EL (cell line): ENCODE measurements at places on chromosomes 3 and 15.

DNA sequence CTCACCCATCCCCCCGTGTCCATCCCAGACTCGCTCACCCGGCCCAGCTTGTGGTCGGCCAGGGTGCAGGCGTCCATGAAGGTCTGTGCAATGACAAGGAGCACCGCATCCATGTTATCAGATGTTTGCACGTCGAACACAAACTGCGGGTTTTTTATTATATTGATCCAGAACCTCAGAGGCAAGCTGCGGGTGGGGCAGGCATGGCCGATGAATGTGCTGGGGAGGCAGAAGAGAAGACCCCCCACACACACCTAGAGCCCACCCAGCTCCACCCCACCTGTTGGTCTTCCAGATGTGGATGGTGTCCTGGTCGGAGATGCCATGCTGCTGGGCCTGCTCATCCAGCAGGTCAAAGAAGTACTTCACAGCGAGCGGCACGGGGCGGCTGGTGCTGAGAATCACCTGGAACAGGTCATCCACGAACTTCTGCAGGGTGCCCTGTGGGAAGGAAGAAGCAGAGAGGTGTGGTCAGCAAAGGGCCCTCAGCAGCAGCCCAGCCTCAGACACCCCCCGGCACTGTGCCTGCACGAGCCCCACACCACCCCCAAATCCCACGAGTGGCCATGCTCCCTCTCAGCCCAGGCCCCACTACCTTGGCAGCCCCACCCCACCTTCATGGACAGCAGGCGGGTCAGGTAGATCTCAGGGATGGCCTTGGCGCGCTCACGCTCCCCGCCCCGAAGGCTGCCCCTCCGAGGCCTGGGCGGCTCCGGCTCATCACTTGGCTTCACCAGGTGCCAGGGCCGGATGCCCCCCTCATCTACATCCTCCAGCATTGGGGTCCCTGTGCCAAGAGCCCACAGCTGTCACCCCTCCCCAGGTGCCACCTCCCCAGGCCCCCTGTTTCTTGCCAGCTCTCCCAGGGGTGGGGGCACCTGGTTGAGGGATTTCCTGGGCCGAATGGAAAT, 20.3 kb downstream of the PLXNB1 start:
- no peak for DNase-seq

DNA sequence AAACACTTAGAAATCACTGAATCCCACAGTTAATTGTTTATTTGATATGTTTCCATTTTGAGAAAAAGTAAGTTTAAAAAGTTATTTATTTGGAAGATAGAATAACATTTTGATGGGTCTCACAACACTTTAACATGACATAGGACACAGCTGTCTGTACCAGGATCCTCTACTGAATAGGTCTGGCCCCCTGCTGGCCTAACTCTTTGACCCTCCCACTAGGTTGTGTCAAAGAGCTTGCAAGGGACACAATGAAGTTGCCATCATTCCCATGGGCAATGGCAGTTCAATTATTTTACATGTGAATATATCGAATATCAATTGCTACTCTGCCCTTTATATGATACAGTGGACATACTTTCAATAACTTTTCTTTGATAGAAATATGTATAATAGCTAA, 138.9 kb downstream of the EPHA3 start:
- no peak for DNase-seq

- DNase-seq: peak; percentile 64
Measured at GRCh38 chr3:129936757-129937156, 37.8 kb upstream of the TRH start.

DNA sequence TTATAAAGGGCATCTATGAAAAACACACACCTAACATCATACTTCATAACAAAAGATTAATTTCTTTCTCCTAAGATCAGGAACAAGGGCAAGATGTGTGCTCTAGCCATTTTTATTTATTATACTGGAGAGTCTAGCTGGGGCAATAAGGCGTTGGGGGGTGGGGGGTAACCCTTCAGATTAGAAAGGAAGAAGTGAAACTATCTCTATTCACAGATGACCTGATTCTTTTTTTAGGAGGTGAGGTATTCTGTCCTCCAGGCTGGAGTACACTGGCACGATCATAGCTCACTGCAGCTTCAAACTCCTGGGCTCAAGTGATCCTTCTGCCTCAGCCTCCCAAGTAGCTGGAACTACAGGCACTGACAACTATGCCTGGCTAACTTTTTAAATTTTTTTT, 89.5 kb upstream of the MANF start:
- DNase-seq: no peak

- DNase-seq: no peak
Measured at GRCh38 chr3:190983875-190984274, 121.4 kb upstream of the GMNC start.

DNA sequence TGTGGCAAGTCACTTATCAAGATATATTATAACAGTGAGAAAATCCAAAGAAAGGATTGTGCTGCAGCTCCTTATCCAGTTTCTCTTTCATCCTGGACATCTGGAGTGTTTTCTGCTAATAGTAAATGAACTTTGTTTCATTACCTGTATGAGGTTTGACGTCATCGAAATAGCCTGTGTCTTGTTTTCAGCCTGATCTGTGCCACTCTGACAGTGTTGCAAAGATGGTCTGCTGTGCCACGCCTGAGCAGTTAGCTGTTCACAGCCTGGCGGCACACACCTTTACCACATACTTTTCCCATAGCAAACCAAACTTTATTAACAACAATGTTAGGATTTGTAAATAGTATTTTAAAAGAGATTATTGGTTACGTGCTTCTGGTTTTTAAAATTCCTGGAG, 34.0 kb downstream of the YEATS2 start:
- no peak for DNase-seq

GRCh38 chr3:108110934-108111333, 20.1 kb upstream of the CD47 start:
- DNase-seq: no peak

DNA sequence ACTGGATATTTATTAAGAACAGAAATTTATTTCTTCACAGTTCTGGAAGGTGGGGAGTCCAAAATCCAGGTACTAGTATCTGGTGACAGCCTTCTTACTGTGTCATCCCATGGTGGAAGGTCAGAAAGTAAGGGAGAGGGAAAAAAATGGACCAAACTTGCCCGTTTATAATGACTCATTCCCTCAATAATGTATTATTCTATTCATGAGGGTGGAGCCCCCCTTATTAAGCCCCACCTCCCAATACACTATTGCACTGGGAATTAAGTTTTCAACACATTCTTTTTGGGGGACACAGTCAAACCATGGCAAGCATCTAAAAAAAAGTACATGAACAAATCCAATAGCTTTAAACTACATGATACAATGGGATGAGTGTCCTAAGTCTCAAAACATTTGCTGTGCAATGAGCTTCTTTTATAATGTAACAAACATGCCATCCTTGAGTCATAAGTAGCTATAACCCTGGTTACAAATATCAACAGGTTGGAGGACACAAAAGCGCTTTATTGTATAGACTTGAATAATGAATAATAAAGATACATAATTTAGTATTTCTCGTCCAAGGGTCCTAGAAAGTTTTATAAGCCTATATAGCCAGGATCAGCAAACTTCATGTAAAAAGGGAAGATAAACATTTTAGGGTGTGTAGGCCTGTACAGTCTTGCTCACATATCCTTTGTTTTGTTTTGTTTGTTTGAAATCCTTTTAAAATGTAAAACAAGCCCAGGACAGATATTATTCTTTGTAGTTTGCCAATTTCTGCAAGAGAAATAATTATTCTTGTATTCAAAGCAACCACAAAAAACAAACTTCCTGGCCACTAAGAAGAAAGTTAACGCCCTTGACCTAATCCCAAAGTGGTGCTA, 160.6 kb upstream of the RAP2B start:
- no peak for DNase-seq

DNA sequence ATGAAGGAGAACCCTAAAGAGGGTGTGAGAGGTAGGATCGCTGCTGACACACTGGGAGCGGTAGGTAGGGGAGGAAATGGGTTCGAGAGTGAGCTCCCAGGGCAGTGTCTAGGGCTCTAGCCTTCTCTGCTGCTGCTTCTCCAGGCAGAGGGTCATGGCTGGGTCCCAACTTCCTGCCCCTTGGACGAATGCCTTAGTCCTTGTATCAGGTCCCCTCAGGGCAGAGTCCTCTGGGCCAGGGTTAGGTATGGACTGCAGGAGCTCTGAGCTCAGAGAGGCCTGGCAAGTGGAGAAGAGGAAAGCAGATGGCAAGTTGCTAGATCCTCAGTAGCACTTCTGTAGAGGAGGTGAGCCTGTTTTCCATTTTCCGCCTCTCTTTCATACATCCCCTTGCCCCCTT, 2.9 kb downstream of the CORO2B start:
- DNase-seq: peak; percentile 47

DNA sequence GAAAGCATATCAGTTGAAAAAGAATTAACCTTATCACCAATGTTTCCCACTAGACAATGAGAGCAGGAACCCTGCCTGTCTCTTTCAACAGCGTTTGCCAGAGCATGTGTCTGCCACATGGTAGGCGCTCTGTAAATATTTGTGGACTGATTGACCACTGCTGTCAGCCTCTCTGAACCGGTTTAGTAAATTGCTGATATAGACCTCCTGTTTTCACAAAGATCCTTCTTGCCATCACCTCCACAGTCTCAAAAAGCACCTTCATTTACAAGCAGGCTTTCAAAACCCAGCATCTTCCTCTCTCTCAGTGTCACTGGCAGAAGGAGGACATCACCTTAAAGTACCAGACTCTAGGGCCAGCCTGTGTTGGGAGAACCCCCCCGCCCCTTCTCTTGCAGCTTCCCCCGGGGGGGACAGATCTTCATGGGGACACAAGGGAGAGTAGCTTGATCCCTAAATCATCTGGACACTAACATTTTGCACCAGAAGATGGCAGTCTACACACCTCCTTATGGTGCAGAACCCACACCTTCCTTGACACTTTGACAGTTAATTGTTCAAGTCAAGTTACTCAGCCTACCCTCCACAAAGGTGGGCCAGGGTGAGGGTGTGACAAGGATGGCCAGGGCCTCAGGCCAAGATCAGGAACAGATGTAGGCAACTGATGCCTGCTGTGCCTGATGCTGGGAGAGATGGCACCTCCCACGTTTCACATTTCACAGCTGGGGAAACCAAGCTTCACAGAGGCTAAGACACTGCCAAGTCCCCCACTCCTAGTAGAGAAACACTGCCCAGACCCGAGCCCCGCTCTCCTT, 37.8 kb upstream of the USP3 start:
- peak; percentile 60 for DNase-seq

GRCh38 chr3:184291738-184292445, 7.1 kb upstream of the PSMD2 start:
- no peak for DNase-seq

DNA sequence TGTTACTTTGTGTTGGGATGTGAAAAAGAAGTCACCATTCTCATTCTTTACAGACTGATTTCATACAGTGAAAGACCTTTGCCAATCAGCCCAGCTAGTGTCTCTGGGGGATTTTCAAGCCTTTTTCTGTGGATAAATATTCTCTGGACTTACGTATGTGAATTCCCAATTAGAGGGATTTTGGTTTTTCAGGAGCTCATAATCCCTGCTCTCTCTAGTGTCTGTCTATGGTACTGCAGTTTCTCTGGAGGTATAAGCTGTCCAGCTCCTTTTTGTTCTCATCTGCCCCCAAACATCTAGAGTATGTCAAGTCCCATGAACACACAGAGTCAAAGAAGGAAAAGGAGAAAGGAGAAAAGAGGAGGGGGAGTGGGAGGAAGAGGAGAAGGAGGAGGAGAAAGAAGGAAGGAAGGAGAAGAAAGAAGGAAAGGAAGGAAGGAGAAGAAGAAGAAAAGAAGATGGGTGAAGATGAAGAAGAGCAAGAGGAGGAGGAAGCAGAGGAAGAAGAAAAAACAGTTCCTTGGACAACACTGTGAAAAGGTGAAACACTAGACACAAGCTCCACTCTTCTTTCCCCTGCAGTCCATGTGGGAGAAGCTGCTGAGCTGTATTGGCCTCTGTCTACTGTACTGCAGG, 218.6 kb downstream of the GREM1 start:
- DNase-seq: peak; percentile 58

- no peak for DNase-seq
Measured at GRCh38 chr3:194483850-194484249, 3.0 kb downstream of the ATP13A3 start.

- DNase-seq: no peak
Measured at GRCh38 chr15:50146632-50147031, 27.6 kb upstream of the ATP8B4 start.

DNA sequence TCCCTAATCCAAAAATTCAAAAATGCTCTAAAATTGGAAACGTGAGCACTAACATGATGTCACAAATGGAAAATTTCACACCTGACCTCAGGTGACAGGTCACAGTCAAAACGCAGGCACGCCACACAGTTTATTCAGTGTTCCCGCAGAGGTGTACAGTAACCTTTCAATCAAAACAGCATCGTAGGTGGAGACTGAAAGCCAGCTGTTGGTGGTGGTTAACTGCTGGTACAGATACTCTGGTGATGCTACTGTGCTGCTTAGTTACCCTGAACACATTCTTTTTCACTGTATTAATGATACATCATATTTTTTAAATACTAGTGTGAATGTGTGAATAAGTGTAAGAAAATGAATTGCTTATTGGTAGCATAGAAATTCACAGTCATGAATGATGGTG, 23.8 kb downstream of the RAB11A start:
- DNase-seq: no peak

DNA sequence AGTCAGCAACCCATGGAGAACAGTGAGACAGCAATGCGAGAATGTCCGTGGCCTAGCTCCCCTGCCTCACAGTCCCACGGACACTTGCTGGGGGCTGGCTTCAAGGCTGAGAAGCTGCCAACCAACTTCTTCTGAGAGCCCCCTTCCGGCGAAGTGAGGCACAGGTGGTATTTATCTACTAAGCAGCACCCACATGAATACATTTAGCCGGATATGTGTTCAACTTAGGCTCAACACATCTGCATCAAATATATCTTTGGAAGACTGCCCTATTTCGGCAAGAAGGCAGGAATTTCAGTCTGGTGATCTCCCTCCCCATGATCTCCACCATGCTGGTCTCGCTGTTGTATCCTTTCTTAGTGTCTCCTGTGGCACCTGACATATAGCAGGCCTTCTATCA, 340.9 kb upstream of the NR2E3 start:
- peak; percentile 6 for DNase-seq

GRCh38 chr3:68986496-68987208, 26.8 kb downstream of the EOGT start:
- DNase-seq: no peak

GRCh38 chr3:183818706-183819624, 6.4 kb downstream of the MAP6D1 start:
- no peak for DNase-seq

DNA sequence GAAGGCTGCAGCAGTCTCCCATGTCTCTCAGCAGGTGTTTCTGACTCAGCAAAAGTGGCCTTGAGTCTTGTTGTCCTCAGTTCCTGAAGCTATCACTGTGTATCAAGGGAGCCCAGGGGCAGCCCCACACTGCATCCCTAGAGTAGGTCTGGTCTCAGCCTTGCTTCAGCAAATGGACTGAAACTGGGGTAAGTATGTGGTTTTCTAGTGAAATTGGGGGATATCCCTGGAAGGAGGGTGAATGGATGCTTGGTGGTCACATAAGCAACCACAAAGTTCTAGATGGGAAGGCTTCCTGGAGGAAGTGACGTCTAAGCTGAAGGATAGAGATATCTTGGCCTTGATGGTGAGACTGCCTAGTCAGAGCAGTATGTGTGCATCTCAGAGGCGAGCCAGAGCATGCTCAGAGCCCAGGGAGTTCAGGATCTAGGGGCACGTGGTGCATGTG, 38.4 kb downstream of the TMEM158 start:
- DNase-seq: no peak
